CD4-positive, alpha-beta T cell treated with Interleukin-17A for 1 hour (primary cell): ENCODE measurements at places on chromosomes 5 and 9.

DNA sequence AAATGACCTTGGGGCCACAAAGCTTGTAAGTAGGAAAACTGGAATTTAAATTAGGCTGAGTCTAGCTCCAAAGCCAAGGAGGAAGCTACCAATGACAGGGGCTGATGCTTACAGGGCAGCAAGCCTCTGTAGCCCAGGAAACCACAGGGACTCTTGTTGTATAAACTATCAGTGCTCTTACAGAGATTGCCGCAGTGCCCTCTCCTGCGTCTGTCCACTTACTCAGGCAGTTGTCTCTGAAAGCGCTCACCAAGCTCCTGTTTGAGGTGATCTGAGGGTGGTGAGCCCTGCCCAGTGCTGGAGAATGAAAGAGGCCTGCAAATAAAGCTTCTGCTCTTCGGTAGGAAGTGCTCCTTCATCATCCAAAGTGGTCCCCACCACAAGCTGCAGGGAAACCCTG lies 498.8 kb downstream of the ARHGEF28 start:
- no peak for DNase-seq

DNA sequence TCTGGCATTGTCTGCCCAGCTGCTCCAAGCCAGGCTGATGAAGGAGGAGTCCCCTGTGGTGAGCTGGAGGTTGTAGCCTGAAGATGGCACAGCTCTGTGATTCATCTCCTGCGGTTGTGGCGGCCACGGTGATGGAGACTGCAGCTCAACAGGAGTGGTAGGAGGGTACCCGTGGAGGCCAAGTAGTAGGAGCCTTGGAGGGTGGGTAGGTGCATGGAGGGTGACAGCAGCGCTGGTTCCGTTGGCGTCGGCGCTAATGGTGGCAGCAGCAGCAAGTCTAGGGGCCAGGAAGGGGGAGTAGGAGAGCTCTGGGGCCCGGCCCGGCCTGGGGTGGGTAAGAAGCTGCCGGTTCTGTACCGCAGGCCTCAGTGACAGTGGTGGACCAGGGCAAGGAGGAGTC lies 22.4 kb upstream of the TRIM52 start:
- DNase-seq = no peak

GRCh38 chr5:1545126-1545804 lies 21.5 kb upstream of the LPCAT1 start:
- DNase-seq = no peak

- DNase-seq = no peak
Observed at GRCh38 chr5:32150366-32150765, 23.8 kb downstream of the GOLPH3 start.

DNA sequence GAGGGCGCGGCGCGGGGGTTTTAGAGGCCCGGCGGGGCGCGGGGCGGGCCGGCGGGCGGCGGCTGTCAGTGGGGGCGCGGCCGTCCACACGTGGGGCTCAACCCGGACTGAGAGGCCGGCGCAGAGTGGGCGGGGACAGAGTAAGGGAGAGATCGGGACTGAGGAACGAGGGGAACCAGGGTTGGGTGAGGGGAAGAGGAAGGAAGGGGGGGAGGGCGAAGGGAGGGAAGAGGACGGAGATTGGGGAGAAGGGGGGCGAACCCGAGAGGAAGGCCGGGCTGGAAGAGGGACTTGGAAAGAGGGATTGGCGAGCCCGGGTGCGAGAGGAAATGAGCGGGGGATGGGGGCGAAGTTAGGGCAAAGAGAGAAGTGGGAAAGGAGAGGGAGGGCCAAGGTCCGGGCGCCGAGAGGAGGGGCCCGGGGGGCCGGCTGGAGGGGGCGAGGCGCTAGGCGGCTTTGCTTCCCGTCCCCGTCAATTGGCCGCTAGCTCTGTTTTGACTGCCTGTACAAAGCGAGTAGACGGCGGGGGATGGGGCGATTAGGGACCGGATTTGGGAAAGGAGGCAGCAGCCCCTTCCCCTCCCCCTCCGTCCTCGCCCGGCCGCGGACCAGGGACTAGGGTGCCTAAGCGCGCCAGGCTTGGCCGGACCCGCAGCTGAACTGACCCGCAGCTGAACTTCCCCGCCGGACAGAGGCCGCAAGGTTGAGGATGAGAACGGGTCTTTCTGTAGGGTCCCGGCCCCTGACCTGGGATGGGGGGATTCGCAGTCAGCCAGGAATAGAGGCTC lies 399 bp upstream of the FBN2 start:
- no peak for DNase-seq

DNA sequence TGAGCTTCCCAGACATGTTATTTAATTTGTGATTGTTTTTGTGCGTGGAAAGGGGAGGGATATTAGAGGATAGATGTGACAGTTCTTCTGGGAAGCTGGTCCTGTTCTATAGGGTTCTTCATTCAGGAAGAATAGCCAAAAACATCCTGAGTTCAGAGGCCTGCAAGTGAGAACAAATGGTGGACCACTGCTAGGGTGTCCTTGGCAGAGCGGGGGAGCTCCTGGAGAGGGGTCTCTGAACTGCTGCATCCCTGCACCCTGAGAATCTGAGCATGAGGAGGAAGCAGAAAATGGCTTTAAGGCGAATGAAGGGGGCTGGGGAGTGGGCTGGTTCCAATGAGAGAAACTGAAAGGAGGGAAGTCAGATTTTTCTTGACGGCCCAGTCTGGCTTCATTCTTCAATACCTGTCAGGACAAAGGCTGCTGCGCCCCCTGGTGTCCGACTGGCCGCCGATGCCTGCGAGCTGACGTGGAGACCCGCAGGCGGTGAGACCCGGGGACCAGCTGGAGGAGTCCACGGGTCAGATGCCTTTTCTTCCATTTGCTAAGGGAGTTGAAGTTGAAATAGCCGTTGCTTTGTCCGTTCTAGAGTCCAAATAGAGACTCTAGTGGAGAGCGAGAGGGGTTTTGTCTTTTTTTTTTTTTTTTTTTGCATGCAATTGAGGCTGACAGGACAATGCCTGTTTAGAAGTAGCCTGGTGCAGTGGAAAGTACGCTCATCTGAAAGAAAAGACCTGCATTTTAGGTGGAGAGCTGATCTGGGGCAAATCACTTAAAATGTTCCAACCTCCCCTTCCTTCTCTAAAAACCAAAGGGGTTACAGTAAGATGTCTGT lies 39.5 kb upstream of the NFIB start:
- peak; percentile 65 for DNase-seq

- DNase-seq = no peak
Observed at GRCh38 chr5:91976451-91976850, 593.3 kb upstream of the ARRDC3 start.

- DNase-seq = peak; percentile 91
Observed at GRCh38 chr5:134524826-134525682, at the start of gene JADE2. Gene JADE2 (plus strand): TSS chr5:134525670. CDS start chr5:134535858, 10,188 bp downstream.

- no peak for DNase-seq
Observed at GRCh38 chr9:124781967-124782660, 5.2 kb downstream of the OLFML2A start.

DNA sequence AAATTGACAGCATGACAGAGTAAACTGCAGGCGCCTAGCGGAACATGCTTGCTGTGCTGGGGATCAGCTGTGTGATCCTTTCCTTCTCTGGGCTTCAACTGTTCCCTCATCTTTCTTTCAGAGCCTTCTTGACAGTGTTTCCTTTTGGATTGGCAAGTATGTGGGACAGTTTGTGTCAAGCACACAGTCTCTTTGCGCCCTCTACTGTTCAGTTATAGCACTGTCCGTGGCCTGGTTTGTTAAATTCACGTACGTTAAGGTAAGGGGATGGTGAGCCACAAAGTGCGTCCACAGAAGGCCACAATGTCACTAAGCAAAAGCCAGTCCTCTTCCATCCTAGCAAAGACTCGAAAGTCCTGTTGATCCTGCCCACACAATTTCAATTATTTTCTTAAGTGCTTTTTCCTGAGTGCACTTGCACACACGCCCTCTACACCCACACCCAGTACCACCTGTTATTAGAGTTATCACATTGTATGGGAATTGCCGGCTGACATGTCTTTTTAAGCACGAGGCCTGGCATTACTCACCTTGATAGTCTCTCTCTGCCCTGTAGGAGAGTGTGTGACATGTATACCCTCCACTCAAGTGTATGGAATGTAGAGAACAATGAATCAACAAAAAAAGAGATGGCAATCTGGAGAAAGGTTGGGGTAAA lies 22.5 kb upstream of the PTPN3 start:
- DNase-seq = peak; percentile 24

- peak; percentile 61 for DNase-seq
Observed at GRCh38 chr9:98087420-98088354, 31.2 kb downstream of the NANS start.

- peak; percentile 35 for DNase-seq
Observed at GRCh38 chr9:92440751-92441046, 16.4 kb upstream of the OMD start.

- peak; percentile 64 for DNase-seq
Observed at GRCh38 chr5:133052317-133053175, 733 bp downstream of the HSPA4 start.

DNA sequence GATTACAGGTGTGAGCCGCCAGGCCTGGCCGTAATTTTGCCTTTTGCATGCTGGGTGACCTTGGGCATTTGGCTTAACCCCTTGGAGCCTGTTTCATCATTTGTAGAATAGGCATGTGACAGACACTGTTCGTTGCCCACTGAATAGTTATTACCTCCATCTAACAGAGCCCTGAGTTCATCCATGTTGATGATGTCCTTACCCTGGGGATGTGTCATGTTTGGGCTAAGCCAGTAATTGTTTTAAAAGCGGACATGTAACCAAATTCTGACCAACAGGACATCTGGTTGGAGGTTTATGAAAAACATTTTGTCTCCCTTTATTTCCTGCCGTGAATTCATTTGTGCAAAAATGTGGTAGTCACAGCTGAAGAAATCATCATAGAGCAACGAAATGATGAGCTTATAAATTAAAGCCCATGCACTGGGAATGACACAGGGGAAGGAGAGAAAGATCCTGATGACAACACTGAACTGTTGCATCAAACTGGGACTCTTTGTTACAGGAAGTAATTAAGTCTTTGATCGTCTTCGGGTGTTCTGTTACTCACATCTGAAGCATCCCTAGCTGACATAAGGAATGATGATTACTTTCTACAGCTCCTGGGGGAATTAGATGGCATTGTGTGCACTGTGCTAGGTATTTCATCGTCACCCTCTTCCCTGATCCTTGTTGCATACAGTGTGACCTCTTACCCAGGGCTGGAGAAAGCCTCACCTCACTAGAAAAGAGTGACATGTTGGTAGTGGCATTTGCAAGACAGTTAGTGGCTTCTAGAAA lies 117.8 kb downstream of the FGF18 start:
- DNase-seq = no peak

GRCh38 chr9:112921549-112921948 lies 30.9 kb upstream of the SLC46A2 start:
- DNase-seq = no peak

DNA sequence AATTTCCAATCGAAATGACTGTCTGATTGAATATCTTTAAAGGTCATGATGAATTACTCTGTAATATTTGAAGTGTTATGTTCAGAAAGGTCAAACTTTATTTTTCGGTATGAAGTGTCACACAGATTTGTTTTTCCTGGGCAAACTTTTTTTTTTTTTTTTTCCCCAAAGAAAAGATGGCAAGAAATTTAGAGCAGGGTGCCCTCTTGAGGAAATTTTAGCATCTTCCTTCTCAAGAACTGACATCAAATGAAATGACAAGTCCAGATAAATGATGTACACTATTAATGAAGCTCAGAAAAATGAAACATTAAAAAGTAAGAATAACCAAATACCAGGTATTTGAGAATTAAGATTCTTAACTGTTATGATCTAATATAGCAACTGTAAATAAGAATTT lies 123.6 kb downstream of the INVS start:
- DNase-seq = no peak

DNA sequence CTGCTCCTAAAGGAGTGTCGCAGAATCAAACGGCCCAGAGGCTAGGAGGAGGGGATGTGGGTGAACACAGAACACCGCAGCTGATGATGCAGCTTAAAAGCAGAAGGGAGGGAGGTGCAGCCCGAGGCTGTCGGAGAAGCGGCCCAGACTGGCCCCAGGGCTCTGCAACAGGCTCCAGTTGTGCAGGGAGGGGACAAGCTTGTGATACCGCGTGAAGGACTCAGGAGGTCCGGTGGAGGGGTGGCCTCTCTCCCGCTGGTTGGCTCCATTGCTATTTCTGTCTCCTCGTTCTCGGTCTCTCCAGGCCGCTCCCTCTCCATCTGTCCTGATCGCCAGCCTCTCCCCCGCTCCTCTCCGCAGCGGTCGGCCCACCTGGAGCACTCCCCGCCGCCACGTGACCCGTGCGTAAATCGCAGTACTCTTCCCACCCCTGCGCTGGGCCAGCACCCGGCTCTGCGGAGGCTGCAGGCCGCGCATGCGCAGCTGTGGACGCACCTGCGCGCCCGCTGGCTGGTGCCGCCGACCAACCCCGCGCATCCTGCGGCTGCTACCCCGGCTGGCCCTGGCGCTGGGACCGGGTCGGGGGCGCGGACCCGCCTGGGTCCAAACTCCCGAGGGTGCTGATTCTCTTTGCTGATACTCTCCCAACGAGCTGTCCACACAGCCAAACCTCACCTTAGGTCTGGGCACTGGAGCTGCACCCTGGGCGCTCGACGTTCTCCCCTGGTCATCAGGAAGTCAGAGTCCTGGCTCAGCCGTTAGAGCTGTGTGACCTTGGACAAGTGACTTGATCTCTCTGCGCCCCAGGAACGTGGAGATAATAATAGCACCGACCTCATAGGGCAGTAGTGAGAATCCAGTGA lies 3.7 kb upstream of the STXBP1 start:
- peak; percentile 80 for DNase-seq

DNA sequence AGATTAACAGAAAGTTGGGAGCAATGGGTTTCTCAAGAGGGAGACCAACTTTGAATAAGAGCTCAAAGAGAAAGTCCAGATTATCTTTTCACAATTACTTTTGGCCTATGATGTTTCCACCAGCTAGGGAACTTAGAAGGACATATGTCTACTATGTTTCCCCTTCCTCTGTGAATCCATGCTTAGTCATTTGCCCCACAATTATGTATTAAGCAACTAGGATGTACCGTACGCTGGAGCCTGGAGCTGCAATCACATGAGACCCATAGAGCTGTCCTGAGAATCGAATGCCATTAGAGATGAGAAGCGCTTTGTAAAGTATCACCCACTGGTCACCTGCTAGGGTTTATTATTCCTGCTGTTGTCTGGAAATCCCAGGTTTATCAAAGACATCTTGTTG lies 78.8 kb downstream of the PDE6A start:
- no peak for DNase-seq
